SW480 (cell line): ENCODE measurements at places on chromosomes 5 and 9.
A peak's percentile ranks its signal among the peaks of the same experiment; 100 is the strongest.

GRCh38 chr5:39520232-39520572 lies 95.4 kb upstream of the DAB2 start:
- DNase-seq: no peak

DNA sequence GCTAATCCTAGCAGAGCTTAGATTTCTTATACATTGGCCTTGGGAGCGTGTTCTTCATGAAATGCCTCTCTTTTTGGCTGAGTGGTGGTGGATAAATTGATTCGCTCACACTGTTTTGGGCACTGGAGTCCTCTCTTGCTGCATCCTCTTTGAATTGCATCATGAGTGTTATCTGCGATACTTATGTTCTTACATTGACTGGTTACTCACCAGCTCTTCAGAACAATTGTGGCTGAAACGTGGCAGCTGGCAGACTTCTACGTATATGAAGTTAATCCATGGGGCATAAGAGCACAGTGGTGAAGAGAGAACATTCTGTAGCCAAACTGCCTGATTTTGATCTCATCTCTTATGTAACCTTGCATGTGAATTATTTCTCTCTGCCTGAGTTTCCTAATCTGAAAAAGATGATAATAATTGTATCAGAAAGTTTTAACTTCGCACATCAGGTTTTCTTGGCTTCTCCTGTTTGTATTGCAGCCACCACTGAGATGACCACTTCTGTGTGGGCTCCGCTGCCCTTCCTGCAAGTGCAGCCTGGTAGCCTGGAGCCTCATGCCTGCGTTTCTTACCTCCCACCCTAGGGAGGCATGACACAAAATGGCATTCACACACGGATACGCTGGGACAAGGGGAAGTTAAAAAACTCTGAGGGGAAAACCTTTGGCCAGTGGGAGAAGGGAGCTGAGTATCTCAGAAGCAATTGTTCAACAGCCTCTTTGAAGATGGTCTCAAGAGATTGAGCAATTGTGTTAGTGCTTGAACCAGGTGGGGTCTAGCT lies 295.2 kb downstream of the ARHGAP26 start:
- no peak for DNase-seq

DNA sequence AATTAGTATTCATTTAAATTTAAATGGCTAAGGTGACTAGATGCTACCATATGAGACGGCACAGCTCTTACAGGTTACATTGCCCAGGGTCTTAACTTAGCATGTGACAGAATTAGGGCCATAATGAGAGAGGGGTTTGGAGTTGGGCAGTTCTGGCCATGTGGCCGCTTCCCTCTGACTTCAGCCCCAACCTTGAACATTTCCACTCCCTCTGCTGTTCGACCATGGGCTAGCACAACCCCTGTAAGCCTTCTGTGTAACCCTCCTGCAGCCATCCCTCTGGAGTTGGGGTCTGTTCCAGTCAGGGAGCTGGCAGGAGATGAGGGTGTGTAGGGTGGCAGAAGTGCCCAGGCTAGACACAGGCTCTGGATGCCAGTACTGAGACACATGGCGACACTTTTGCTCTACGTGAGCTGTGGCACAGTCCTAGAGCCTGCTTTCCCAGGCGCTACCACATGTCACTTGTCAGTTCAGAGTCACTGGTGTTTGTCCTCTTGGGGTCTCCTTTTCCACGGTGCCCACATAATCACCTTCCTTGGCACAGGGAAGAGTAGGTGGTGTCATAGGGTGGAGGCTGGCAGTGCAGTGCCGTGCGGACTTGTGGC lies 128.7 kb upstream of the PITX1 start:
- DNase-seq: no peak

GRCh38 chr9:14846871-14847311 lies 63.3 kb downstream of the FREM1 start:
- DNase-seq: peak; percentile 18

- peak; percentile 9 for DNase-seq
These were observed 21.1 kb upstream of the GAS1 start for GRCh38 chr9:86968258-86968920.

DNA sequence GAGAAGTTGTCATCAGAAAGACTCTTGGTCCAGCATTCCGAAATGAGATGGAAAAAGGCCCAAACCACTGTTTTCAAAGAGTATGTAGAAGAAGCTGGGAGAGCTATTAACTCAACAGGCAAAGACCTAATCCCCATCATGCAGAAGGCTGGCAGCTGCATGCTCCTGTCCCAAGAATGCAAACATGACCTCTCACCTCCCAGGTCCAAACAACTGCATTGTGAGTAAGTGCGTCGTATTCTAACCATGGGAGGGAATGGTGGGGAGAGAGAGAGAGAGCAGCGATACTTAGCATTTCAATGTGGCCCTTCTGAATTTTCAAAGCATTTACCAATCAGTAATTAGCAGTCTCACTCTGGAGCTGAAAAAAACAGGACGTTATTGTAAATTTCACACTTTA lies 27.6 kb downstream of the TRPC7 start:
- DNase-seq: no peak

GRCh38 chr5:74895906-74896305 lies 29.7 kb upstream of the FAM169A start:
- DNase-seq: no peak

DNA sequence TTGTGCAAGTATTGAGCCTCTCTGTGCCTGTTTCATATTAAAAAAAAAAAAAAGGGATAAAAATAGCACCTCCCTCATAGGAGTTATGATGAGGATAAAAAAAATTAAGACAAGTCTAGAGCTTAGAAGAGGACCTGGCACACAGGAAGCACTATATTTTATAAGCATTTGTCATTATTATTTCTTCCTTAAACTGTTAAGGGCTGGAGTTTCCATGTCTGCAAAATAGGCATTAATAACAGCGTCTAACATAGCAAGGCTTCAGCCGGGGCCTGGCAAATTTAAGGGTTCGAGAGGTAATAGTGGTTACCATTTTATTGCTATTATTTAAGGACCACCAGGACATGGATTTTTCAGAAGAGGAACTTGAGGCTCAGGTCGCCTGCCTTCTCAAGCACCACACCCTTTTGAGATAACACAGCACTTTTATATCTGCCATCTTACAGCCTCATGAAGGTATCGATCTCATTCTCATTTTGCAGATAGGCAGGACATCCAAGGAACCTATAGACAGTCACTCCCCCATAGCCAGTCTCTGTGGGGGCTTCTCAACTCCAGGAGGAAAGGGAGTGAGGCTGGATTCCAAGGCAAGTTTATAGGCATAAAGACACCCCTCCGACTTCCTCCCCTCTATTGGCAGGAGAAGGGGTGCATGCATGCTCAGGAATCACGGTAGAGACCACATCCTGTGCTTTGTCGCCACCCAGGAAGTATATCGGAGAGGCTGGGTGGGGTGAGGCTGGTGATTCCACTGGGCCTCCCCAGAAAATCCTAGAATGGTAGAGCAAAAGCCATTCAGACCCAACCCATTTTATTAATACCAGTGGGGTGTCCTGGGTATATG lies 2.4 kb downstream of the ANXA6 start:
- DNase-seq: peak; percentile 33

DNA sequence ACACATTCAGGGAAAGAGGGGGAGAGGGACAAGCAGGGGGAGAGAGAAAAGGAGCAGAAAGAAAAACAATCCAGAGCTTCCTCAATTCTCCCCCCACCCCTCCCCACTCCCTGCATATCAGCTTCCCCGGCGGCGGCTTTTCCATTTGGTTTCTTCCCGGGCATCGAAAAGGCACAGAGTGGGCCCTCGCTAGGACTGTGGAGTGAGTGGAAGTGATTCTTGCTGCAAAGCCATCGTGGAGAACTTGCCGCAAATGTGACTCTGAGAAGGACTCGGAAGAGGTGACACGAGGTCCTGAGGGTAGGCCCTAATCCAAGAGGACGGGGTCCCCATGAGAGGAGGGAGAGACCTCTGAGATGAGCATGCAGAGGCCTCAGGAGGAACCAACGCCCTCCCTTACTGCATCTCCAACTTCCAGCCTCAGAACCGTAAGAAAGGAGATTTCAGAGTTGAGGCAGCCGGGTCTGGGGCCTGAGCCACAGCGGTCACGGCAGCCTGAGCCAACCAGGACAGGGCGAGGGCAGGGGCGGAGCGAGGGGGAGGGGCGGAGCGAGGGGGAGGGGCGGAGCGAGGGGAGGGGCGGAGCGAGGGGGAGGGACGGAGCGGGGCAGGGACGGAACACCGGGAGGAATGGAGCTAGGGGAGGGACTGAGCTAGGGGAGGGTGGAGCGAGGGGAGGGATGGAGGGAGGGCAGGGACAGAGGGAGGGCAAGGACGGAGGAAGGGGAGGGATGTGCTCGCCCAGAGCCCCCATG lies 21.2 kb upstream of the SARDH start:
- no peak for DNase-seq

DNA sequence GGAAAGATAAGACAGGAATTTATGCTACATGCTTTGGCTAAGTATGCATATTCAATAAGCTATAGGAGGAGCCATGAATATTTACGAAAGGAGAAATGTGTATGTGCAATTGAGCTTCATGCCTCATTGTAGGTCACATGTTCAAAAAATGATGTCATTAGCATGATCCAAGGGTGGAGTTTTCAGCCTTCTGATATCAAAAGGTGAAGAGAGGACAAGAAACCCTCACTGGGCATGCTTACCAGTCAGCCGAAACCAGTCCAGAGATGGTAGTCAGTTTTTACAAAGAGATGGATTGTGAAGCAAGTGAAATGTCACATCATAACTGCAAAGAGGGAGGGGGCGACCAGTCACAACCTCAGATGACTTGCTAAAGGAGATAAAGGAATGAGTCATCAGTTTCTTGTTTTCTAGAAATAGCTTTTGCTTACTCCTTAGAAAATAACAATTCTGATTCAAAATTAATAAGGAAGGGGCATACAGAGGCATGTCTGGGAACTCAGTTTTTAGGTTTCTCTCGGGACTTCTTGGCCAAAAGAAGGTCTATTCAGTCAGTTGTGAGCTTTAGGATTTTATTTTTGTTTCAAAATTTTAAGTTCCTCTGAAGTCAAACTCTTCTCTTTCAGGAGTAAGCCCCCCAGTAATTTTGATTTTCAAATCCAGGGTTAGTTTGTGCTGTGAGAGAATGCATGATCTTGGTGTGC lies 1067.8 kb upstream of the EDIL3 start:
- DNase-seq: no peak

- DNase-seq: no peak
These were observed 99.1 kb upstream of the ABCA1 start for GRCh38 chr9:105027084-105027483.

DNA sequence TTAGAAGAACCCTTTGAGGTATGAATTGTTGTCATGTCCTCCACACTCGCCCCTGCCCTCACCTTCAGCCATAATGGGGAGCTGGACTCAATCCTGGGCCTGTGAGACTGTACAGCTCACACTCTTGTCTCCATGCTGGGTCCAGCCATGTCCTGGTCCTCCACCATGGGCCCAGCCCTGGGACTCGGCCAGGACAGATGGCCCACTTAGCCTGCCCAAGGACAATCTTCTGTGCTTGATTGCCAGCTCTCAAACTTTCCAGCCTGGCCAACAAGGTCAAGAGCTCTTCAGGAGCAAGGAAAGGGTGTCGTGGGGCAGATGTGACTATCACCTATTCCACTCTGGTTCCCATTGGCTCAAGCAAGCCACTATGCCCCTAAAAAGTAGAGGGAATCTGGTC lies 90.8 kb downstream of the HRH2 start:
- DNase-seq: no peak

GRCh38 chr9:109588415-109588814 lies 90.3 kb upstream of the PTPN3 start:
- no peak for DNase-seq

DNA sequence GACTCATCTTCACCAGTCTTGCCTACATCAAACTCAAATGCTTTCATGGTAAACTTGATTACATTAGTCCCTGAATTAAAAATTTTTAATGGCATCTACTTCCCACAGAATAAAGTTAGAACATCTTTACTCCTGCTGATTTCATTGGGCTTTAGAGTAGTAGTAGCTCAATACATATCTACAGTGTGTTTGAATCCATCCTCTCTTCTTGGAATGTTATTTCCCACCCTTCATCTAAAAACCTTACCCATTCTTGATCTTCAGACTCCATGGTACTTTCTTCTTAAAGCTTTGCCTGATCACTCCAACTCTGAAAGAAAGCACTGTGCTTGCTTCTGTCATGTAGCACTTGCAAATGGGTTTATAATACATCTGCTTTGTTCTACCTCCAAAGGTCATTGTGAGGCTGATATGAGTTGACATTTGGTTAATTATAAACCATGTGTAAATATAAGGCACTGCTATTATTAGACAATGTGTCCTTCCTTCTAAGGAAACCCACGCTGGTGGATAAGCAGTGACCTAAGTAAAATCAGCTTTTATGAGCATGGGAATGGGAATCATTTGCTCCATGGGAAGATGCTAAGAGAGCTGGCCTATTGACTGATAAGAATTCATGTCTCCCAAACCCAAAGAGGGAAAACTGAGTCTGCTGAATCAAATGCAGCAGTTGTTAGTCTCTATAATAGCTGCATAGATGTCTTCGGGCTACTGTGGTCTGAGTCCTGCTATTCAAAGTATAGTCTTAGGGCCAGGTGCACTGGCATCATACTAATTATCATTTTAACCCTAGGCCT lies 7.5 kb upstream of the PRLR start:
- peak; percentile 44 for DNase-seq

- DNase-seq: no peak
These were observed 102.2 kb downstream of the TRIO start for GRCh38 chr5:14245132-14245925.

GRCh38 chr5:131377785-131378325 lies 114.0 kb downstream of the CDC42SE2 start:
- DNase-seq: no peak

DNA sequence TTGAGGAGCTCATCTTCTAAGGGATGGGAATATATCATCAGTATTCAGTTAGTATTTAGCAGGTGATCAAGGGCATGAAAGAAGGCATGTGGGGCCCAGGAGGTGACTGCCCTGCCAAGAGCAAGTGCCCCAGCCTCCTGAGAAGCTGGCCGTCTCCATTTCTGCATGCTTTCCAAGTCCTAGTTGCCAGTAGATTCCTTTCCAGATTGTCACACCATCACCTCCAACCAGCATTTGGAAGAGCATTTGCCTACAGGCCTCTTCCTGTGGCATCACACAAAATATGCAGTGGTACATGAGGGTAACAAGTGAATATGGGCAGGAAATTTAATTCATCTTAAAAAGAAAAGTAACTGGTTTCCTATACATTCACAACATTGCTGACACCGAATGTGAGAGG lies 7.5 kb downstream of the TNFAIP8 start:
- DNase-seq: no peak

DNA sequence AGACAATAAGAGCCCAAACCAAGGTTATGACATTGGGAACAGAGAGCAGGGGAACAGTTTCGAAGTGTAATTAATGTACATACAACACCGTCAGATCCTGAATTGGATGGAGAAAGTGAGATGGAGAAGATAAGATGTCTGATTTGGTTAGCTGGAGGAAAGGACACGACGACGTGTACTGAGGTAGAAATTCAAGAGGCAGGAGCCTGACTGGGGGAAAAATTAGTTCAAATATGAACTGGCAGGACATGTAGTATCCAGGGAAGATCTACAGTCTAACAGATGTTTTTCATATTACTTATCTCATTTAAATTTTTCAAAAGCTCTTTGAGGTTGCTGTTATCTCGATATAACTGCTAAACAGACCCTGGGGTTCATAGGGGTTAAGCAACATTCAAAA lies 114.7 kb downstream of the TMEM232 start:
- DNase-seq: no peak

- DNase-seq: no peak
These were observed 1068.0 kb downstream of the NR2F1-AS1 start for GRCh38 chr5:92513067-92513466.
